ENCODE measurements at places on chromosomes 4 and X.
A peak's percentile ranks its signal among the peaks of the same experiment; 100 is the strongest.

GRCh38 chr4:76874176-76874575, 23.8 kb downstream of the SOWAHB start:
- no peak for DNase-seq

GRCh38 chr4:38672397-38673129, 8.6 kb downstream of the KLF3 start:
- peak; percentile 22 for DNase-seq

DNA sequence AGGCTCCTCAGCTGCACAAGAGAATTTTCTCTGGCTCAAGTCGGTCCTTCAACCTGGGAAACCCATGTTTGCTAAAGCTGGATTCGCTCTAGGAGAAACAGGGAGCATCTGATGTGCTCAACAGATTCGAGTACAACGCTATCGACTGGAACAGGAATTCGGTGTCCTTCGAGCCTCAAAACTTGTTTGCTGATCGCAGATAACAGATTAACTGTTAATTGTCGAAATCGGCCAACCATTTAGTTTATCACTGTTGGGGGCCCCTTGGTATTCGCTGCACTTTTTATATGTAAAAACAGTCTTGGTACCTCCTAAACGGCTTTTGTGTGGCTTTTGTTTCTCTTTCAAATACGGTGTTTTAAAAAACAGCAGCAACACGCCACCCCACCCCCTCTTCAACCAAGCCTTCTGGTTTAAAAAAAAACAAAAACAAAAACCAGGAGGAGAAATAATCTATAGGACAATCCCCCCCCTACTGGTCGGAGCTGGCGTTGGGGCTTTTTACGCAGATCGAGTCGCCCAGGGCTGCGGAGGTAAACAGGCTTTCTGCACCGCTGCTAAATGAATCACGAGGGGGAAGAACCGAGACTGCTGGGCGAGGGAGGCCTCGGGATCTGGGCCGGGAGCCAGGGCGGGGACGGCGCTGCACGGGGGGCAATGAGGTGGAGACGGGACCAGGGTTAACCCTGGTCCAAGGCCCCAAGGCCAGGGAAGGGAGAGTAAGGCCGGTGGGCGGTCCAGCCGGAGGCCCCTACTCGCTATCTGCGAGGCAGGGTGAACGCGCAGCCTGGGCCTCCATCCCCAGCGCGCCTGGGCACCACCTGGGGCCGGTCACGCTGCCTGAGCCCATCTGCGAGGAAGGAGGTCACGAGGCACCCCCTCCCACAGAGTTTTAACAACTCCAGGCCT, 71.7 kb upstream of the BCOR start:
- peak; percentile 63 for DNase-seq

DNA sequence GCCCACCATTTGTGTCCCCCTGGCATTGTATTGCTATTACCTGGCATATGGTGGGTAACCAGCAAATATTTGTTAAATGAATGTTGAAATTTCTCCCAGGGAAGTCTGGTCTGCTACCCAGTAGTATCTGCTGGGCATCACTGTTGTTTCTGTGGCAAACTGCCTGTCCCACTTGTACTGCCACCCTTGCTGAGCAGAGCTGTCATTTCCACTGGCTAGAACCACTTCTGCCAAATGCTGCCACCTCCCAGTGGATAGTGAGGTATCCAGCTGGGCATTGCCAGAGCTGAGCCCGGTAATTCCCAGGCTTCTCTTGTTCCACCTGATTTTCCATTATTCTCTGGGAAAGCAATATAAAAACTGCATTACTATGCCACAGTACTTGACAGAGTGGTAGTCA, 186.7 kb upstream of the NOCT start:
- DNase-seq, result peak; percentile 60

DNA sequence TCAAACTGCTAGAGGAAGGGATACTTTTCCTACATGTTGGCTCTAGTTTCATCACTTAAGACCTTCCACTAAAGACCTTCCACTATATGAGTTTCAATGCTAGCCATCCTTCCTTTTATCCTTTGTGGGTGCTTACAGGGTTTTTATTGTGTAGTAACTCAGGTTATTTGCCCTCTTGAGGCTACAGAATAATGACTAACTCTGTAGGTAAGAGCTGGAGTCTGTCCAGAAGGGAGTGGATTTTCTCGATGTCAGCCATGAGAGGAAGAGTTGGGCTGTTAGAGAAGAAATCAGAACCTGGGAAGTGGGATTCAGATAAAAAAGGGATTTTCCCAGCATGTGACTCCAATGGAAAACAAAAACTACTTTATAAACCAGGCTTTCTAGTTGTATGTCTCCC, 27.5 kb upstream of the HERC5 start:
- no peak for DNase-seq

DNA sequence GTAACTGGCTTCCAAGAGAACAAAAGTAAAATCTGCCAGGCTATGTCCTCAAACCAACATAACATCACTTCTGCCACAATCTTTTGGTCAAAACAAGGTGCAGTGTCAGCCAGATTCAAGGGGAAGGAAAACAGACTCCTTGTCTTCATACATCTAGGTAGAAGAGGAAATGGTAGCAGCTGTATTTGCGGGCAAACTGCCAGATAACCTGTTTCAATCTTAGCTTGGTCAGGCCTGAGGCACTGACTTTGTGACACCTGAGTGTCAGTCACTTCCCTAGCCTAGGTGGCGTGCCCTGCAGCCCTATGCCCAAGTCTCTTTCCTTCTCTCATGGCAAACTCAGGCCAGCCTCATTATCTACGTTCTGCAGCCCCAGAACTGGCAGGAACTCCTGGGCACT, 146.2 kb upstream of the JADE1 start:
- DNase-seq, result no peak

DNA sequence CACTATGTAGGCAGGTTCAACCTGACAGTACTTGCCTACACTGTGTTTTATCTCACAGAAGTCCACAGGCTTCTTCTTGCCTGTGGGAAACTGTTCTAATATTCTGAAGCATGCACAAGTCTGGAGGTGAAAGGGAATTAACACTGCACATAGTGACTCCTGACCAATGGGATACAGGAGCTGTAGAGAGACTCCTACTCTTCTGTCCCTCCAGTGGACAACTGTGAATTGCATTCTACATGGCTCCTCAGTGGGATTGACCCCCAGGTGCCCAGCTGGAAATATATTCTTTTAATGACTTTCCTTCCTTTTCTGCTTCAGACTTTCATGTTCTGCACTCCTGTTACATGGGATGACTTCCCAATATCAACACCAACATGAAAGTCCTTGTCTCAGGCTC, 8.2 kb upstream of the YIPF6 start:
- peak; percentile 10 for DNase-seq

DNA sequence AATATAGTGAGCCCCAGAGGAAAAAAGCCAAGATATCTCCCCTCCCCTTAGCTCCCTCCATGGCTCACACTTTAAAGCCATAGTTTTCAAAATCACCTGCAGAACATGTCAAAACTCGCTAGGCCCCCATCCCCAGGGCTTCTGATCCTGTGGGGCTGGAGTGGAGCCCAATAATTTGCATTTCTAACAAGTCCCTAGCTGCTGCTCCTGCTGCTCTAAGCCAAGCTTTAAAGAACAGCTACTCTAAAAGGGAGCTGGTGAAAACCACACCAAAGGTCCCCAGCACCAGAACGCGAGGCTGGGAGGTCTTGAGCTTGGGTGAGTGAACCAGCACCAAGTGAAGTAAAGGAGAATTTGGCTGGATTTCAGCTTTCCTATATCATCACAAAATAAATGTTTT, 237.1 kb downstream of the ZNF674 start:
- no peak for DNase-seq

GRCh38 chr4:119271361-119272085, 50.4 kb downstream of the FABP2 start:
- DNase-seq, result no peak

- DNase-seq, result no peak
Observed at GRCh38 chr4:569958-570667, 6.0 kb downstream of the TMEM271 start.

DNA sequence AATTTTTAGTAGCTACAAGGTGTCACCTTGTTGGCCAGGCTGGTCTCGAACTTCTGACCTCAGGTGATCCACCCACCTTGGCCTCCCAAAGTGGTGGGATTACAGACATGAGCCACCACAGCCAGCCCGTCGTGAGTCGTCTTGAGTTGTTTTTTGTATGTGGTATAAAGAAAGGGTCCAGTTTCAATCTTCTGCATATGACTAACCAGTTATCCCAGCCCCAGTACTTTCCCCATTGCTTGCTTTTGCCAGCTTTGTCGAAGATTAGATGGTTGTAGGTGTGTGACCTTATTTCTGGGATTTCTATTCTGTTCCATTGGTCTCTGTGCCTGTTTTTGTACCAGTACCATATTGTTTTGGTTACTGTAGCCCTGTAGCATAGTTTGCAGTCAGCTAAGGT, 105.9 kb downstream of the OR13H1 start:
- DNase-seq, result no peak

- peak; percentile 51 for DNase-seq
Observed at GRCh38 chr4:152351080-152351479, 184.8 kb downstream of the FBXW7 start.

DNA sequence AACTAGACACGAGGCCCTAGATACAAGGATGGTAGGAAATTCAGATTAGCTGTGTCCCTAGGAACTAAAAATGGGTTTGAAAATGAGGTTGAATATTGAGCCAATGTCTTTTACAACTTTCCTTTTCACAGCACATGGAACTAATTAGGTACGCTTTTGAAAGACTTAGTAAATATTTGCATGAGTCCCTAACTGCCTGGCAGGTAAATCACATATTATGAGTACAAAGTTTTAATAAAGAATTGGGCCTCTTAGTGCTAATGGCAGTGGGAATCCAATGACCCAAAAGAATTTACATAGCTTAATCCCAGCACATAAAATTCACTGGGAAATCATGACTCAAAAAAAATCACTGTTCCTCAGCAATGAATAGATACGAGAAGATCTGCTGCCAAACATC, 16.8 kb downstream of the MUC7 start:
- no peak for DNase-seq

DNA sequence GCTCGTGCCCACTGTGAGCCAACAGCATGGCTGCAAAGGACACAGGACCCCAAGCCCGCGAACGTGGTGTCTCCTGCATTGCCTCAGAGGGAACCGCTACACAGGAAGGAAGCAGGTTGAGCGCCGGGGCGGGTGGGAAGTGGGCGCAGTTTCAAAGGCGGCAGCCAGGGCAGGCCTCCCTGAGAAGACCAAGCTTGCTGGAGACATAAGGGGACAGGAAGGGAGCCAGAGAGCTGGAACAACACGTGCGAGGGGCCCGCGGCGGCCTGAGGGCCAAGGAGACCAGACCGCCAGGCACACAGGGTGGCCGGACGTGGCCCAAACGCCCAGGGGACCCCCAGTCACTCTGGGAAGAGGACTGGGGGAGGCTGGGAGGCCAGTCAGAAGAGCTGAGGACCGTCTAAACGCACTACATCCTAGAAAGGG, 32.0 kb downstream of the CTBP1 start:
- peak; percentile 65 for DNase-seq

- DNase-seq, result no peak
Observed at GRCh38 chr4:41885456-41885855, 49.8 kb upstream of the TMEM33 start.

- no peak for DNase-seq
Observed at GRCh38 chr4:106892786-106893185, 143.3 kb downstream of the DKK2 start.

GRCh38 chr4:6953751-6954380, 44.2 kb downstream of the TBC1D14 start:
- peak; percentile 19 for DNase-seq

GRCh38 chrX:121000589-121000988, 15.0 kb upstream of the CT47A1 start:
- peak; percentile 0 for DNase-seq

GRCh38 chr4:8176547-8177399, 18.2 kb upstream of the ABLIM2 start:
- peak; percentile 50 for DNase-seq

- no peak for DNase-seq
Observed at GRCh38 chr4:177947607-177948006, 505.4 kb upstream of the AGA start.

DNA sequence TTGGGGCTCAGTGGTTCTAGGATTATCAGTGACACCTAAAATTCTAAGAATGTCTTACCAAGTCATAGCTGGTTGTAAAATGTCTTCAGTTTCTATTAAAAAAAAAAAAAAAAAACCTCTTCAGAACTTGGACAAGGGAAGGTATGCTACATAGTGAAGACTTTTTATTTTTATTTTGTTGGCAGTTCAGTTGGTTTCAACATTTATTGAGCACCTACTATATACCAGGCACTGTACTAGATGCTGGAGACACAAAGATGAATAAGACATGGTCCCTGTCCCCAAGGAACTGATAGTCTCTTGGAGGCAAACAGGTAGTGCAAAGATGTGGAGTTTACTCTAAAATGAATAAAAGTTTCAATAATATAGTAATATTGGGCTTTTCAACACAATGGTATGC, 8.9 kb upstream of the BBS7 start:
- DNase-seq, result no peak

DNA sequence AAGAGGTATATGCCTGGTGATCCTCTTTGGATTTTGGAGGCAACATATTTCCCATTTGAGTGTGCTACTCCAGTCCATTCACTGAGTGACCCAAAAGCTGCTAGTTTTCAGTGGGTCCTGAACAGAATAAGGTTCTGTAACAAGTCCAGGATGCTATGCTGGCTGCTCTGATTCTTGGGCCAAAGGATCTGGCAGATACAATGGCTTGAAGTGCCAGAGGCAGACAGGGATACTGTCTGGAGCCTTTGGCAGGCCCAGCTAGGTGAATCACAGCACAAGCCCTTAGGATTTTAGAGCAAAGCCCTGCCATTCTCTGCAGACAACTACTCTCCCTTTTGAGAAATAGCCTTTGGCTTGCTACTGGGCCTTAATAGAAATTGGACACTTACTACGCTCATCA, 40.6 kb downstream of the DCHS2 start:
- DNase-seq, result no peak

DNA sequence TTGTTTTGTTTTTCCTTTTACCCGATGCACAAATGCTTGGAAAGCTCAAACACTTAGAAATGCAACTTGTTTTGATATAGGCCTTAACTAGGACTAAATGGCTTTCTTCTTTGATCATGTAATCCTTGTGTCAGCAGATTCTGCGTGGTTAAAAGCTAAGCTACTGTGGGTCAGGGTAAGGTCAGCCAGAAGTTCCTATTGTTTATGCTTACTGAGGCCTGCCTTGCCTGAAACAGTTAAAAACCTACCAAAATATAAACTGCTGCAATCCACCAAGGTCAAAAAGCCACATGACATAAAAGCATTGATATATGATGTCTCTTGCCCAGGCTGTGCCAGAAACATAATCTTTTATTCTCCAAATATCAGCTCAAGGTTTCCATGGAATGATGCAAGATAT, 223.4 kb downstream of the FAM47B start:
- DNase-seq, result no peak

- DNase-seq, result no peak
Observed at GRCh38 chr4:156193106-156193505, 239.4 kb upstream of the CTSO start.
